Stimulated activated CD4-positive, alpha-beta T cell treated with anti-CD3 and anti-CD28 coated beads, Interleukin-12 subunit alpha, Interleukin-12 subunit beta, amount 100 ng/mL, for 24 hours (primary cell): ENCODE measurements at places on chromosomes 2 and 18.

GRCh38 chr2:157229572-157229971 lies 27.9 kb upstream of the GALNT5 start:
- DNase-seq: no peak

DNA sequence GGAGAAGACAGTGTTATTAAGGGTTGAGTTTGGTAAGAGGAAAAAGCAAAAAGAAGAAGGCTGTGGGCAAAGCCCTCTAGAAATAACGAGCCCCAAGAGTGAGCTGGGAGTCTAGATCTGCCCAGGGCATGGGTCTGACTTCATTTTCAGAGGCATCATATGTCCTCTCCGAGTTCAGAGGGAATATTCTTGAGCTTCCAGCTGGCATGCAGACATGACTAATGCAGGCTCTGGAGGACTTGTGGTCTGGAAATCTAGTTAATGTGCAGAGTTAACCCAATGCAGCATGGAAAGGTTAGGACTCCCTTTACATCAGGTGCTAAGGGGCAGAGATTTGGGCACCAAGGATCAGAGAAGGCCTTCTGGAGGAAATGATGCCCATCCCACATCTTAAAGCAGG lies 7.3 kb downstream of the ACMSD start:
- DNase-seq: no peak

DNA sequence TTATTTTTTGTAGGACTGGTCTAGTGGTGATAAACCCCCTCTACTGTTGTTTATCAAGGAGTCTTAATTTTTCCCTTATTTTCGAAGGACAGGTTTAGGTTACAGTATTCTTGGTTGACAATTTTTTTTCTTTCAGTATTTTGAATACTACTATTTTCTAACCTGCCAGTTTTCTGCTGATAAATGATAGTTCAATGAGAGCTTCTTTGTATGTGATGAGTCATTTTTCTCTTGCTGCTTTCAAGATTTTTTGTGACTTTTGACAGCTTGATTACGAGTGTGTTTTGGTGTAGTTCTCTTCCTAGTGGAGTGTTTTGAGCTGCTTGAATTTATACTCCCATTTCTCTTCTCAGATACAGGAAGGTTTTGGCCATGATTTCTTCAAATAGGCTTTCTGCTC lies 77.5 kb downstream of the ACSL3 start:
- no peak for DNase-seq

DNA sequence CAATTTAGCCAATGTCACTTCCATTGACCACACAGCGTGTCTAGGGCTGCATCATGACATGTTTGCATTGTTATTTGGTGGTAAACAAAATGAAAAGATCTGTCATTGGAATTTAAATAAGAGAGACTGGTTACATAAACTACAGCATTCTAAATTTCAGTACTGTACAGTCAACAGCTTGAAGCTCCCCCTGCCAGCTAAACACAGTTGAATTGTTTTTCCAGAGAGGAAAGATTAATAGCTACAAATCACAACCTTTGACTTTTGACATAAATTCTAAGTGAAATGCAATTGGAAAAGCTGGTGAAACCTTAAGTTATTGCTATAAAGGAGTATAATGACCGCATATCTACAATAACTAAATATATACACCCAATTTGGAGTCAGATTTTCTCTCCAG lies 1600.0 kb upstream of the ACVR2A start:
- DNase-seq: no peak

GRCh38 chr18:70920840-70921374 lies 632.1 kb downstream of the SOCS6 start:
- DNase-seq: no peak

DNA sequence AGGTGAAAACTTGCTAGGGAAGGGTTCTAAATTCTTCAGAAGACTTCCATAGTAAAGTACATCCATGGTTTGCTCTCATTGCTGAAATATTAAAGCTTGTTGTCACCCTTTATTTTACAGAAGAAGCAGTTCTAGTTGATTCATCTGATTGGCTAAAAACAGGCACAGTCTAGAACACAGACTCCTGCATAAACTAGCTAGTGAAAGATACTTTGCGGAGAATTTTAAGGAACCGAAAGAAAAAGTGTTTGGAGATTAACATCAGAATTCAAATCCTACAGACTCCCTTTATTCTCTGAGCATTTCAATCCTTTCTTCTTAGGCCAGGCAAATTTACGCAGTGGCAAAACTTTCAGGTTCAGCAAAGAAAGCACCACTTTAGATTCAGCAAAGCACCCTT lies 1076.5 kb upstream of the ZEB2 start:
- DNase-seq: no peak

DNA sequence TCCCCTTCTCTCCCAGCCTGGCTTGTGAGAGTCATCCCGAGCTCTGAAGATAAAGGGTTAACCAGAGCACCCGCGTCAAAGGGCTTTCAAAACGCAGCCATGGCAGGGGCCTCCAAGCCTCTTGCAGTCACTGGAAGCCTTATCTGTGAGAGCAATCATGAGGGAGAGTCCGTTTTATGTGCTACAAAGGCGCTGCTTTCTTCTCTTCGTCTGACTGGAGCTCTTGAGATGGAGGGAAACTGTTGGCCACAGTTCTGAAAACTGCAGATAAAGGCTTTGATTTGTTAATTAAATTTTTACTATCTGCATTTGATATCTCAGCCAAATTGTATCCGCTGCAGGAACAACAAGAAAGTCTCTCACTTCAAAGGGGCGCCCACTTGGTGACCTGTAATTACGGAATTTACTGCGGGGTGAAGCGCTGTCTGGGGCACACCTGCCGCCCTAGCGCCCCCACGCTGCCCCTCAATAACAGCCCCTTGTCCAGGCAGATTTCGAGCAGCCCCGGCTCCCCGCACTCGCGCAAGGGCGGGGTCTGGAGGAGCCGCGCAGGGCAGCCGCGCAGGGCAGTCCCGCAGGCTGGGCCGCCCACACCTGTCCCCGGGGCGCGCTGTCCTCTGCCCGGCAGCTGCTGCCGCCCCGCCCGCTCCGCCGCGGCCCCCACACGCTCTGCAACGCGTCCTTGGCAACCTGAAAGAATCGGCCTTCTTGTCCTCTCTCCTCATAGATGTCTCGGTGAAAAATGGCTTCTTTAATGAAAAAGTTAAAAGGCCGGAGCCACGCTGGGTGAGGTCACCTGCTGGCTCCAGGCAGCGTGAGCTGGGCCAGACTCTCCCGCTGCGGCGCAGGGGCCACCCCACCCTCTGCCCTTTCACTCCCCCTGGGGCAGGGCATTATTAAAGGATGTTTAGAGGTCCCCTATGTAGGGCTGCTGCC lies 217.9 kb downstream of the VAPA start:
- DNase-seq: no peak

GRCh38 chr2:170335351-170335750 lies 157.4 kb downstream of the MYO3B start:
- DNase-seq: no peak

- DNase-seq: no peak
These were observed 12.4 kb upstream of the TLK1 start for GRCh38 chr2:171173087-171173486.

DNA sequence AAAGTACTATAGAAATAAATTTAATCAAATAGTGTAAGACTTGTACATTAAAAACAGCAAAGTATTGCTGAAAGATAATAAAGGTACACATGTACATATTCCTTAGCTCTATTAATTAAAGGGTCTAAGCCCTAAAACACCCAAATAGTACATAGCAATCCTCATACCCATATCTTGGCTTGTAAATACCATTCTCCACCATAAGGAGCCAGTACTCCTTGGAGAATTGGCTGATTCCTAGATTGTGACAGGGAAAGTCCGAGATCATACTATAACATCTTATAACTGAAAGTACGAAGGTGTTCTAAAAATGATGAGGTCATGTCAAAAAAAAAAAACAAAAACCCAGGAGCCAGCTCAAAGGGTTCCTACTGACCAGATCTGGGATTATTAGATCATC lies 614.6 kb downstream of the SUCLG1 start:
- no peak for DNase-seq

- DNase-seq: no peak
These were observed 356.9 kb upstream of the SMIM21 start for GRCh38 chr18:75784390-75784789.

GRCh38 chr2:142944264-142944663 lies 66.8 kb downstream of the KYNU start:
- no peak for DNase-seq

GRCh38 chr18:46314011-46314410 lies 209.8 kb downstream of the HAUS1 start:
- DNase-seq: no peak

DNA sequence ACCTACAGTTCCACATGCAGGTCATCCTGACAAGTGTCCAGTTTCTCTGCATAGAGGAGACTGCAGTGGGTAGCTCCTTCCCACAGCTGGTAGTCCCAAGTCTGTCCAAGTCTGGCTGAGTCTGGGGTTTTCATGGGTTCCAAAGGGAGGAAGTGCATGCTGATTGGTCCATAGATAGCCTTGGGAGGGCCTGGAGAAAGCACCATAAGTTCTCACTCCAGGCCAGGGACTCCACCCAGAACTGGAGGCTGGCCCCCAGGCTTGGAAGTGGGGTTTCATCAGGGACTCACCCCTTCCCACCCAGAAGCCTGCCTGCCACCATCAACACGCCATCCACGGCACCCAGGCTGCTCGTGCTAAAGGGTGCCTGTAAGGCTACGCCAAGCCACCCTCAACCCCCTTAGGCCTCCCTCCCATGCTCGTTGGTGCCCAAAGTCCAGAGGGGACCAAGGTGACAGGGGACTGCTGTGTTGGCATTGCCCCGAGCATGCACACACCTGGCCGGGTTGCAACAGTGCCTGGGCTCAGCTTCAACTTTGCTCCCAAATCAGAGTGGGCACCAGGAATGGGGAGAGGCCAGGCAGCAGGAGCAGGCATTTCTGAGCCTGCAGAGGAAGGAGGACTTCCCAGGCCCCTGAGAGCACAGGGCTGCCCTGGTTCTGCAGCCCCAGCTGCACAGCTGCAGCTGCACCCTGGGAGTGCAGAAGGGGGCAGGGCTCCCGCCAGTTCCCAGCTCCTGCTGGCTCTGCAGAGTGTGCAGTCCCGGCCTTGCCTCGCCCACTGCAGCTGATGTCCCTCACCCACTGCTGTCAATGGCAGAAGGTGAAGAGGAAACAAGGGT lies 116.5 kb upstream of the MAP2 start:
- no peak for DNase-seq

- DNase-seq: no peak
These were observed 192.9 kb downstream of the AFF3 start for GRCh38 chr2:99949530-99949929.

DNA sequence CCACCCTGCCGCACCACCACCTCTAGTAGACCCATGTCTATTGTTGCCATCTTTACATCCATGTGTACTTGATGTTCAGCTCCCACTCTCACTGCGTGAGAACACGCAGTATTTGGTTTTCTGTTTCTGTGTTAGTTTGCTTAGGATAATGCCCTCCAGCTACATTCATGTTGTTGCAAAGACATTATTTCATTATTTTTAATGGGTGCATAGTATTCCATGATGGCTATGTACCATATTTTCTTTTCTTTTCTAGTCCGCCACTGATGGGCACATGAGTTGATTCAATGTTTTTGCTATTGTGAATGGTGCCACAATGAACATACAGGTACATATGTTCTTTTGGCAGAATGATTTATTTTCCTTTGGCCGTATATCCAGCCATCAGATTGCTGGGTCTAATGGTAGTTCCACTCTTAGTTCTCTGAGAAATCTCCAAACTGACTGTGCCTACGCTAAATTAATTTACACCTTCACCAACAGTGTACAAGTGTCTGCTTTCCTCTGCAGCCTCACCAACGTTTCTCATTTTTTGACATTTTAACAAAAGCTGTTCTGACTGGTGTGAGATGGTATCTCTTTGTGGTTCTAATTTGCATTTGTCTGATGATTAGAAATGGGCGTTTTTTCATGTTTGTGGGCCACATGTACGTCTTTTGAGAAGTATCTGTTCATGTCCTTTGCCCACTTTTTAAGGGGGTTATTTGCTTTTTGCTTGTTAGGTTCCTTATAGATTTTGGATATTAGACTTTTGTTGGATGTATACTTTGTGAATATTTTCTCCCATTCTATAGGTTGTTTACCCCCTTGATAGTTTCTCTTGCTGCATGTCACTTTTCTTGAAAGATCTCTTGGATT lies 10.5 kb upstream of the ZNF513 start:
- DNase-seq: no peak

- no peak for DNase-seq
These were observed 23.4 kb downstream of the MROH2A start for GRCh38 chr2:233801357-233802131.

GRCh38 chr18:28606686-28607085 lies 429.8 kb upstream of the CDH2 start:
- DNase-seq: no peak

DNA sequence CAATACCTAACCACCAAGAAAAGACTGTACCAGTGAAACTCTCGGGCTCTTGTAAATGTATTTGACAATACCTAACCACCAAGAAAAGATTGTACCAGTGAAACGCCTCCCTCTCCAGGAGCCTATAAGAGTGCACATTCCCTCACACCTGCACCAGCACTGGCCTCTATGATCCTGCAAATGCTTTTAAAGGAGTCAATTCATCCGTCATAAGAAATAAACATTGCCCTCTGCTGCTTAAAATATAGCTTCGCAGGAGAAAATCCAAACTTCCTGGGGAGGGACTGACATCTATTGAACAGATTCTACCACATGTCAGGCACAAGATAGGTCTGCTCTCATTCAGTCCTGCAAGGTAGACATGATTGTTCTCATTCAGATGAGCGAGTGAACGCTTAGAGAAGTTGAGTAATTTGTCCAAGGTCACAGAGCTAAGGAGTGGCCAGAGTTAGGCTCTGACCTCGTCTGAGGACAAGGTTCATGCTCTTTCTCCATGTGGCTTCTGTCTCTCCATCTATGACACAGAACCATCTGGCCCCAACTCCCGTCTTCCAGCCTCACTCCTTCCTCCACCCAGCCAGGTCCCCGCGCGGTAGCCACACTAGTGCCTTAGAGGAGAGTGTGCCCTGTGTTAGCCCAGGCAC lies 38.7 kb downstream of the MCFD2 start:
- no peak for DNase-seq

DNA sequence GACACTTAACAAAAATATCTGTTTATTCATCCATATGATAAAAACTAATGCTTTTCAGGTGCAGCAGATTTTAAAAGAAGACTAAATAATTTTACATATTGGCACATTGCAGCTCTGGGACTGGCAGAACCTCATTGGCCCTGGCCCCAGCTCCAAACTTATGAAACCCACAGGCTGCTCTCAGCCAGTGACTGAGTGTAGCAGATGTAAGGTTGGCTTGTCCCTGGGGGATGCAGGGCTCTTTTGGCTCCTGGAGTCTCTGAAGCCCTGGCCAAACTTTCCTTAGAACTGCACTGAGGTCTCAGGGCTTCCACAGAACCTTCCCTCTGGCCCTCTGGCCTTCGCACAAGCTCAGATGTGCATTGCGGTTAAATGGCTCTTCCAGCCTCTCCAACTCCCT lies 725.0 kb upstream of the SOX11 start:
- DNase-seq: no peak

DNA sequence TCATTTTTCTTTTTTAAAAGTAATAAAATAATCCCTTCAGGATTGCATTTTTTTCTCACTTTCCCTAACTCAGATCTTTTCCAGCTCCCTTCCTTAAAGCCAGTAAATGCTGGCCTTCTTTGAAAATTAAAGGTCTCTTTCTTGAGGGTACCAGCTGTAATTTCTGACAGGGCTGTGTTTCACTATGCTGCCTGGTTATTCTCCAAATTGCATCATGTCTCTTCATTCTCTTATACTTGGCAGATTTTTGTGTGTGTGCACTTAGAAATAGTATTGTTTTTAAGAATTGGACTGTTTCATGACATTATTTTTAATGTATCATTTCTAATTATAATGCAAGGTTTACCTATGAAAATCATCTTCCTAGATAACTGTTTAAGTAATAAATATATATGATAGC lies 72.0 kb upstream of the EPB41L5 start:
- DNase-seq: no peak

GRCh38 chr2:7825591-7826312 lies 856.1 kb upstream of the ID2 start:
- DNase-seq: peak; percentile 35

GRCh38 chr2:217510771-217511291 lies 492.0 kb downstream of the TNS1 start:
- DNase-seq: peak; percentile 8
